NCI-H446 (cell line): ENCODE measurements at places on chromosomes 13 and 19.

DNA sequence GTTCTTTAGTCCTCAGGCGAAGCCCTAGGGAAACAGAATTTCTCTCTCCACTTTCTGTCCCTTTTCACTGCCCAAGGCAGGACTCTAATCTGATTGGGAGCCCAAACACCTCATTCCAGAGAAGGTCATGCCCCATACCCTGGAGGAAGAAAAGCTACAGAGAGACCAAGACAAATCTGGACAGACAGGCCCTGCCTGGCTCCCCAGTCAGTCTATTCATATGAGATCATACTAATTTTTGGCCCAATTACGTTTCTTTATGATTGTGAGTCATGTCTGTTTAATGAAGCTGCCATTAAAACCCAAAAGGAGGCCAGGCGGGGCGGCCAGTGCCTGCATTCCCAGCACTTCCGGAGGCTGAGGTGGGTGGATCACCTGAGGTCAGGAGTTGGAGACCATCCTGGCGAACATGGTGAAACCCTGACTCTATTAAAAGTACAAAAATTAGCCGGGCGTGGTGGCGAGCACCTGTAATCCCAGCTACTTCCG lies 3.3 kb upstream of the AP3D1 start:
- DNase-seq: no peak

DNA sequence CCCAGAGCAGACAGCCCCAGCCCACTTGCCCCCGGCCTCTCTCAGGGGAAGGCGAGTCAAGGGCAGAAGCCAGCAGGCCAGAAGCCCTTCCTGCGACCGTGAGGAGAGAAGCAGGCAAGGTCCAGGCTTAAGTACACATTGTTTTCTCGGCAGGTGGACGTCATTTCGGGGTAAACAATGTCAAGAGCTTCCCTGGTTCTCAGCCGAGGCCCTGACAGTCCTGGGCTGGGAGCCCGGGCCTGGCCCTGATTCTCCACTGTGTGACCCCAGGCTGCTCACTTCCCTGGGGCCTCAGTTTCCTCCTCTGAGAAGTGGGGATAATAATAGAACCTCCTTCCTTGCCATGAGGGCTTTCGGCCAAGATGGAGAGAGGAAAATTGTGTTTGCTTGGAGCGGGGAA lies 19.4 kb downstream of the PLVAP start:
- no peak for DNase-seq

DNA sequence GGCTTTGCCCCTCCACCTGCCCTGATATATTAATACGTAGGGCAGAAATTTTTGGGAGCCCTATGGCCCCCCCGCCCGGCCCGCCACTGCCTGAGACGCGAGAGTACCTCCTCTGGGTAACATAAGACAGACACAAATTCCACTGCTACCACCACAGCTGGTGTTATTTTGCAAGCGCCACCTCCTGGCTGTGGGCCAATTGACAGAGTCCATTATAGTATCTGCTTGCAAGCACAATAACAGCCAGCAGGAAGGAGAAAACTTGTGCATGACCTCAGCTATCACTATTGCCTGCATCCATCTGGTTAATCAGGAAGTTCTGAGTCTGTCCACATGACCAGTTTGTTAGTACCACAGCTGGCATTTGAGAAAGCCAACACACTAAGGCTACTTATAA lies 25.3 kb upstream of the OR10H2 start:
- DNase-seq: peak; percentile 49

GRCh38 chr19:56836059-56836458 lies 4.5 kb downstream of the PEG3 start:
- DNase-seq: no peak

DNA sequence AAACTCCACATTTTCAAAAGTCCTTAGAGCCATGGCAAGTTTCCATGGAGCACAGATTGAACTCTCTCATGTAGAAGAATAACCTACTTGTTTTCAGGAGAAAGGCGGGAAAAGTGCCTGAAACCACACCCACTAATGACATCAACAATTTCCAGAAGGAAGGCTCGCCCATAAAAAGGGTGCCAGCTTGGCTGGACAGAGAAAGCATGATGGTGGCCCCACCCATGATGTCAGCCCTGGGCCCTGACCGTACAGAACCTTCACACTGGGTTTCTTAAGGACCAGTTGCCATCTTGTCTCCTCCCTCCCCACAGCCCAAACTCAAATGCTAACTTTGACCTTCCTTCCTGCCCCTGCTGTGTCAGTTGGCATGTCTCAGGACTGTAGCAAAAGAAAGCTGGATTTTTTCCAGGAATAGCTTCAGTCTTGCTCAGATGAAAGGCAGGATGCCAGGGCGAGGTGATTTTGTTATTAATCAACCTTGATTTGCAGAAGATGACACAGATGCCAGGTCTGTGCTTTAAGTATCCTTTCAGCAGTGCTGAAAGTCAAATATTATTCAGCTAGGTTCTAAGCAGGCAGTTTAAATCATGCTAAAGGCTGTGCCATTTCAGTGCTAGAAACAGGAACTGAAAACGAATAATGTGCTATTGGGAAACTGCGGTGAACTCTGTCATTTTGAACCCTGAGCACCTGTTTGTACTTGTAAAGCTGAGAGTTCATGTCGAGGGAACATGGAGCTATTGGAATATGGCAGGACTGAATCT lies 89.5 kb upstream of the RFC3 start:
- DNase-seq: peak; percentile 50

DNA sequence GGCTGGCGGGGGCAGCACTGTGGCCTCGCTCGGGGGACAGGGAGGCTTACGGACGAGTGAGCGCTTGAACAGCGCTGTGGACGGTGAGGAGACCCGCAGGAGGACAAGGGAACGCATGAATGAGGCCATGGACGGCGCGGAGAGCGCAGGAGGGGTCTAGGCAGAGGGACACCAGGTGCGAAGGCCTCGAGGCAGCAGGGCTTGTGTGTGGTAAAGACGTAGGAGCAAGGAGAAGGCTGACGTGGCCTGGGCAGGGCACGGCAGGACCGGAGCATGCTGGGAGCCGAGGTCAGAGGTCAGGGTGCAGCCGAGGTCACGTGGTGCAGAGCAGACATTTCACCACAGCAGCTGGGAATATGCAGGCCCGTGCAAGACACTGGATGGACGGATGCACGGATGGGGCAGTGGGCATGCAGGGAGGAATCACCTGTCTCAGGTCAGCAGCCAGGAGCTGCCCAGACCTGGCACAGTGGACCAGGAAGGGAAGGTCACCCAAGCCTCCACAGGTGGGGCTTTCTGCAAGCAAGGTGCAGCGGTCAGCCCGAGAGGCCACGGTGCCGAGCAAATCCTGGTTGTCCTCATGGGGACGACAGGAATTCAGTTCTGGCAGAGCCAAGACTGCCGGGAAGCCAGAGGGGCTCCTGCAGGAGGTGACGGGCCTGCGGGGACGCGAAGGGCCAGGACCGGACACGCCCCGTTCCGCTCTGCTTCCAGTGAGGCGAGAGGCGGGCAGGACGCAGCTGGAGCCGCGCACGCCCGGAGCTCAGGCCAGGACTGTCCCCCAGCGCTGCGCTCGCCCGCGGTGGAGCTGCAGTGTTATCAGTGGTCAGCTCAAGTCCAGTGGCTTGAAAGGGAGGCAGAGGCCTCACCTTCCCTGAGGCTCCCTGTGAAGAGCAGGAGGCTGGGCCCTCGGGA lies 72.2 kb downstream of the RASA3 start:
- no peak for DNase-seq

- DNase-seq: no peak
These were observed 112.2 kb downstream of the FGF14 start for GRCh38 chr13:102289606-102290005.

DNA sequence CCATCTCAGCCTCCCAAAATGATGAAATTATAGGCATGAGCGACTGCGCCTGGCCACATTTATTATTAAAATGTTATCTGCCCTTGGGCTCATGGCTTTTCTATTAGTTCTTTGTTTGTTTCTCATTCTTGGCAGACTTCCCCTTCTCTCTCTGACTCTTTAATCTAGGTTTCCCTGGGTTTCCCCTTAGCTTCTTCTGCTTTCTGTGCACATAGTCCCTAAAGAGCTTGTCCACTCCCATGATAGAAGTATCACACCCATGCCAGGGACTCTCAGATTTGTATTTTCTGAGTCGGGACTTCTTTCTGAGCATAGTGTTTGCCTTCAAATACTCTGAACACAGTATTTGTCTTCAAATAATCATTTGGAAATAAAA lies 38.6 kb upstream of the ITM2B start:
- no peak for DNase-seq

DNA sequence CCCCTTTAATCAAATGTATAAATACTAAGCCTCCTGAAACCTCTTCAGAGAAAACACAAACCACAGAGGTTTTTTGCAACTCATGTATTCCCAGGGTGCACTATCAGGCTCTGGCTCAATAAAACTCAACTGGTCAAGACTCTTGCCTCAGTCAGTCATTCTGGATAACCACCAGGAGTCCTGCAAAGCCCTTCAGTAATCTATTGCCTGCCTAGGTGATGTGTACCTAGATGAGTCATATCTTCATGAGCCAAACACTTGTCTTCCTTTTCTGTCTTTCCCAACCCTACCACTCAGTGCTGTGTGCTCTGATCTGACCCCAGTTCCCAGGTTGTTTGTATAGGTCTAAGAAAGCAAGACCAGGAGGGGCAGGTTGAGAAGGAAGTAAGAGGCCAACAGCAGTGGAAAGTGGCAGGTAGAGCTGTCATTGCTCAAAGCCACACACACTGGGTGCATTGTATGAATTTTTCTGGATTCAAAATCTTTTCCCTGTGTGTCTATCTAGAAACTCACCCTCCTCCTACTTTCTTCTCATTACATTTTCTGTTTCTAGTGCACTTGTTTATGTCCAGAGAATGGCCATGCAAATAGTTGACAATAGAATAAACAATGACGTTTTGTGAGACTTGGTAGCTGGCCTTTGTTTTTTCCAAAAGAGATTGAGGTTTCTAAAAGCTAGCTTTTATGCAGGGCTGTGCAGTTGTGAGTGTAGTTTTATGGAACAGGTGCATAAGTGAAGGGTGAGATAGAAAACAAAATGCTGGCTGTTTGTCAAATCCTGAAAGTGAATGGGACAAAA lies 48.1 kb downstream of the PSG1 start:
- no peak for DNase-seq

GRCh38 chr13:112255550-112256120 lies 120.5 kb upstream of the SPACA7 start:
- DNase-seq: no peak

DNA sequence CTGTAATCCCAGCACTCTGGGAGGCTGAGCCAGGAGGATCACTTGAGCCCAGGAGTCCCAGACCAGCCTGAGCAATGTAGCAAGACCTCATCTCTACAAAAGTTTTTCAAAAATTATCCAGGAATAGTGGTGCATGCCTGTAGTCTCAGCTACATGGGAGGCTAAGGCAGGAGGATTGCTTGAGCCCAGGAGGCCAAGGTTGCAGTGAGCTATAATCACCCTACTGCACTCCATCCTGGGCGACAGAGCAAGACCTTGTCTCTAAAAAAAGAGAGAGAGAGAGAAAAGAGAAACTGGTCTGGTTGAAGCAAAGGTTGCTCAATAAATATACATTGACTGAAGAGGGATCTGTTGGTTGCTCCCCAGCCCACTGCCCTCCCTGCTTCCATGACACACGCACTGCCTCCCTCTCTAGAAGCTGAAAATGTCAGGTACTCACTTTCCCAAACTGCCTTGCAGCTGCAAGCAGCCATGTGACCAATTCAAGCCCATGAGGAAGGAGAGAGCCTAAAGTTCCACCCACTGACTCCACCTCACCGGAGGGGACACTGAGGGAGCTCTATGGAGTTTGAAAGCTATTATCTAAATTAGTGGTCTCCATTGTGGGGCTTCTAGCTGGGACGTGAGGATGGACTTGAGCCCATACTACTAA lies 14.0 kb downstream of the CEACAM16 start:
- DNase-seq: peak; percentile 10

- DNase-seq: no peak
These were observed 1.3 kb upstream of the TICAM1 start for GRCh38 chr19:4832776-4833175.

GRCh38 chr19:10235003-10235402 lies 3.9 kb upstream of the S1PR2 start:
- no peak for DNase-seq

DNA sequence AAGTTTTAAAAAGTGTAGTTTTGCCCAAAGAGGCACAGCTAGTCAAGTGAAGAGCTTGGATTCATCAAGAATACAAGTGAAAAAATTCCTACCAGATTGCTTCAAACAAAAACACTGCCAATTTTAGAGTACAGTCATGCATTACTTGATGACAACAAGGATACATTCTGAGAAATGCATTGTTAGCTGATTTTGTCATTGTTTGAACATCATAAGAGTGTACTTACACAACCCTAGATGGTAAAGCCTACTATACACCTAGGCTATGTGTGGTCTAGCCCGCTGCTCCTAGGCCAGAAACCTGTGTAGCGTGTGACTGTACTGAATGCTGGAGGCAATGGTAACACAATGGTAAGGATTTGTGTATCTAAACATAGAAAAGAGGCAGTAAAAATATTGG lies 41.1 kb downstream of the TMTC4 start:
- DNase-seq: no peak

DNA sequence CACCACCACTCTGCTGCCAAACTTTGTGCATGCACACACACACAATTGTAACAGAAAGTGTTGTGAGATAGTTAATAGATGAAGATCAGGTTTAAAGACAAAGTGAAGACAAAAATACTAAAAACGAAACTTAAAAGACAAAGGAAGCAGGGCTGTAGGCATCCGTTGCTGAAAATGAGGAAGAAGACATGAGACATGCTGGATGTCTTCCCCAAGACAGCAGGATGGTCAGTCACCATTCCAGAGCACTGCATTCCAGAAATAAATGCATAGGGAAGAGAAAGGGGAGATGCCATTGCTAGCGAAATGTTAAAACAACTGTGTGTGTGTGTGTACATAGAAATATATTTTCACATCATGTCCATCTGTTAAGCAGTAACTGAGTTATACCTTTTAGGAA lies 520.1 kb downstream of the SUCLA2 start:
- no peak for DNase-seq

GRCh38 chr13:32173881-32174280 lies 141.3 kb downstream of the ZAR1L start:
- DNase-seq: no peak

DNA sequence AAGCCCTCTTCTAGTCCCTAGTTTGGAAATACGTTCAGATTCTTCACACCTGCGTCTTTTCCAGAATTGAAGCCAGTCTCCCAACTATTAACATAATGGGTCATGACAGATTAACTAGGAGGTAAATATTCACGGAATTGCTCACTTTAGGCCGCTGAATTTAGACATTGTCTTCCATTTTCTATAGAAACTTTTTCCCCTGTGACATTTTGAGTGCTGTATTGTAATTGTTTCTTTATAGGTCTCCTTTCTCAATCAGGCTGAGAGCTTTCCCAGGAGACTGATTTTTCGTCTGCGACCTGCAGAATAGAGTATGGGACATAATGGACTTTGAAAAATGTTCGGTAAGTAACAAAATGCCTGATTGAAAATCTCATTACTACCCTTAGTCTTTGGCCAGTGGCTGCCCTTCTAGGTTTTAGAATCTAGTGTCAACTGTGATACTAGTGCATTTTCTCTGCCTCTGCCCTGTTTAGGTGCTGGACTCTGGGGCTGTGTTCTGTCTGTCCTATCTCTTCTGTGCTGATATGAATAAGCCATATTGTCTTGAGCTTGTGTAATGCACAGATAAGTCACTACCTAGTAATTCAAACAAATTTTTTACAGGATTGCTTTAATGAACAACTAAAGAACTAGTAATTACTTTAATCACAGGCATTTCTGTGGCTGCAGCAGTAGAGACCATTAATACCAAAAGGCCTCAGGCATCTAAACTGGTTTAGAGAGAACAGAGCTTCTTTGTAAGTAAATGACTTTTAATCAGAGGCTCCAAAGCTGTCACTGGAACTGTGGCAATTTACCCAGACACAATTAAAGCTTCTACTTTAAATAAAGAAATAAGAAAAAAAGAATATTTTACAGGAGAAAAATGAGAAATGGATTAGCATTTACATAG lies 122.4 kb upstream of the FREM2 start:
- DNase-seq: no peak

GRCh38 chr13:109867766-109868165 lies 81.4 kb upstream of the IRS2 start:
- no peak for DNase-seq
